ENCODE measurements at places on chromosomes 6 and 20.

GRCh38 chr6:43738267-43738676, 31.7 kb upstream of the VEGFA start:
- no peak for DNase-seq

DNA sequence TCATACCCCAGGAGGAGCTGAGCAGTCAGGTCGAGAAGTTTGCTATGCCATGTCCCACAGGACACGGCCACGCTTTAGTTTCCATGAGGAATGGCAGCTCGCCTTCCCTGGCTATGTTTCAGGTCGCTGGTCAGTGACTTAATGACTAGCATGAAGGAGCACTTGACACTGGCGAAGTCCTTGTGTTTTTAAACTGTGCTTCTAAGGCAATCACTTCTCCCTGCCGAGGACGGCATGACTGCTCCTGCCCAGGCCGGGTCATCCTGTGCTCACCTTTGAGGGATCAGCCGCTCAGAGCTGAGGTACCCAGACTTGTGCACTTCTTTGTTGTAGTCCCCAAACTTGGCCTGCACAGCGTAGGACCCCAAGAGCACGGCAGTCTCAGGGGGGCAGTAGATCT, 34.1 kb downstream of the EZR start:
- DNase-seq, result no peak

DNA sequence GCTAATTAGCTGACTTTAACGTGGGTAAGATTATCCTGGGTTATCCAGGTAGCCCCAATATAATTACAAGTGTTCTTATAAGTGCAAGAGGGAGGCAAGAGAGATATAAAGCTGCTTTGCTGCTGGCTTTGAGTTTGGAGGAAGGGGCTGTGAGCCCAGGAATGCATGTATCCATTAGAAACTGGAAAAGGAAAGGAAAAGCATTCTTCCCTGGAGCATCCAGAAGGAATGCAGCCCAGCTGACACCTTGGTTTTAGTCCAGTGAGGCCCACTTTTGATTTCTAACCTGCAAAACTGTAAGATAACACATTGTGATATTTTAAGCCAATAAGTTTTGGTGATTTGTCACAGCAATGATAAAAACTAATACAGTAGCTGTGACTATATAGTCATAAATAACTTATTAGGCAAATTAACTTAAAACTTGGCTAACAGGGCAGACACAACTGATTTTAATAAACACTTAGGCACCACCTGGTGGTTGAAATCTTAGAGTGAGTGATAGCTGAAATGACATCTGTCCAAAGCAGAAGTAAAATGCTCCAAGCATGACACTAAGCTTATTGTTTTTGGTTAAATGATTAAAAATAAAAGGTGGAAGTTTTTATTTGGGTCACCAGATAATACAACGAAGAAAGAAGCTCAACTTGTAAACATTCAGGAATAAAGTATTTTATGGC, 35.6 kb downstream of the ADGRF4 start:
- DNase-seq, result no peak

DNA sequence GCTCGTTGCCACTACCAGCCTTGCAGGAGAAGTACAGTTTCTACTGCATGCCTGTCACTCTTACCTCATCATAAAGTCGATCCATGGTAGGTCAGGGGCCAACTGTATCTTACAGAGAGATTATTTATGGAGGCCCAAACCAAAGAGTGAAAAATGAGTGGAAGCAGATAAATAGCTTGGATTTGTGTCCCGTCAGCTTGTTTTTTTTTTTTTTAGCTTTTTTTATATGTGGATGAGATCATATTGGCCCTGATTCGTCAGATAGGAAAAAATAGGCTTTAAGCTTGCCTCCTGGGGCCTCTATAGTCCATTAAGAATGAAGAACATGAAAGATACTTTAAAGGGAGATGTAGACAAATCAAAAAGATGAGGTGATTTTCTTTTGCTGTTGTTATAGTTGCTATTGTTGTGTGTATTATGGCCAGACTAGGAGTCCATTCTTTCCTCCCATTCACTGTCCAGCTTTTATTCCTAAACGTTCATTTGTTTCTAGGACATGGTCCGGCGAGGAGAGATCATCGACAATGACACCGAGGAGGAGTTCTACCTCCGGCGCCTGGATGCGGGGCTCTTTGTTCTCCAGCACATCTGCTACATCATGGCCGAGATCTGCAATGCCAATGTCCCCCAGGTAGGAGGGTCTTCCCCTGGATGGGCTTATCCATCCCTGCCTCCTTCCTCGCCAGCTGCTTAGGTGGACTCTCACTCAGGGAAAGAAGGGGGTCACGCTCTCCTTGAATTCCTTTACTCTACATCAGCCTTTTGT, 43.3 kb upstream of the VSTM2L start:
- no peak for DNase-seq

- DNase-seq, result no peak
Observed at GRCh38 chr6:114304304-114304887, 38.4 kb downstream of the HS3ST5 start.

GRCh38 chr6:24195836-24196597, 70.0 kb downstream of the NRSN1 start:
- DNase-seq, result no peak

DNA sequence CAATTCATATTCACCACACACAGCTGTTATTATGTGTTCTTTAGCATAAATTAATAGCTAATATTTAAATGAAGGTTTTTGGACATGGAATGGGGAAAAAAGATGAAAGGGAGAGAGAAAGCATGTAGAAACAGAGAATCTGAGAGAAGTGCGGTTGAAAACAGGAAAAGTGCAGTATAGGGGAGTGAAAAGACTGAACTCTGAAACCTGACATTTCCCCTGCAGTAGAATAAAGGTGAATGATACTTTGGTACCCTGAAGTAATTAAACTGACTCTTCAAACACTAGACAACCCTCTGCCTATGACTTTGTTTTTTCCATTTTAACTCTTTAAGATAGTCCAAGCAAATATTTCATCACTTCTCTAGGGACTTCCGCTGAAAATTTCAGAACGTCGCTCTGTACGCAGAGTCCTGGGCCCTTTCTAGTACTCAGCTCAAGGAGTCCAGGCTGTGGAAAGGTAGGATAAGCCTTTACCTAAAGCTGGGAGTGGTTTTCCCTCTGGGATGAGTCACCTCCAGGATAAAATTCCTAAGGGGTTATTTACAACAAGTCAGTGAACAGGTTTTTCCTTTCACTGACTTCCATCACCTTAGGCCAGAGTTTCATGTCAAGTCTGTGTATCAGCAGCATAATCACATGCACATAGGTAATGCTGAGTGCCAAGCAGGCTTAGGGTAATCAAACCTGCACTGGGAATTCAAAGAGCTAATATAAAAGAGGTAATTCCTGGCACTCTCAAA, 614.5 kb downstream of the PKHD1 start:
- peak; percentile 11 for DNase-seq

- DNase-seq, result no peak
Observed at GRCh38 chr6:46201702-46202101, 30.9 kb upstream of the ENPP5 start.

- no peak for DNase-seq
Observed at GRCh38 chr20:44959638-44960102, 527 bp downstream of the TOMM34 start.

DNA sequence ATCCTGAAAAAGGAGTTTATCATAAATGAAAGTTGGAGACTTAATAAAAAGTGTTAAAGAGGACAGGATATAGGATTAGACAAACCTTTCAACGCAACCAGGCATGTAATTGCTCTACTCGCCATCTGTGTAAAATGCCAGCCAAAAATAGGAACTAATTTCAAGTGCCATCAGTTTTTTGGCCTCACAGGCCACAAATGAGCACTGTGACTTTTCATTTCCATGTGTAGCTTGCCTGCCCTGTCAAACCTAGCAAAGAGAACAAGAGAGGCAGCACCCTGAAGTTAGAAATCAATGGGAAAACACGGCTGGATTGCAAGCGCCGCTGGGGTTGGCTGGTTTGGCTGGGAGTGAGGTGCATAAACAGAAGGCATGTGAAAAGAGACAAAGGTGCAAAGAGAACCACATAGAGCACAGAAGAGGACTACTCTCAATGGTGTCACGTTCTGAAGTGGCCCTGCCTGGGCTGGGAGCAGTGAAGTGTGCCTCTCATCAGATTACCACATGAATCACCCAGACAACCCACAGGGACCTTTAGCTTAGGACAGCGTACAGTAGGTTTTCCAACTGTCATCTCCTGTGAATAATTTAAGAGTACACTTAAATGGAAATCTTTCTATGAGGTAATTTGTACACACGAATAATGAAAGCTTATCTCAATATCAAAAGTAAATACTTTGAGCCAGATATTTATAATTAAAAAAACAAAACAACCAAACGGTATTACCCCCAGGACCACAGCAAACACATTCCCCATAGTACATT, 78.0 kb upstream of the NHSL1 start:
- DNase-seq, result peak; percentile 42

DNA sequence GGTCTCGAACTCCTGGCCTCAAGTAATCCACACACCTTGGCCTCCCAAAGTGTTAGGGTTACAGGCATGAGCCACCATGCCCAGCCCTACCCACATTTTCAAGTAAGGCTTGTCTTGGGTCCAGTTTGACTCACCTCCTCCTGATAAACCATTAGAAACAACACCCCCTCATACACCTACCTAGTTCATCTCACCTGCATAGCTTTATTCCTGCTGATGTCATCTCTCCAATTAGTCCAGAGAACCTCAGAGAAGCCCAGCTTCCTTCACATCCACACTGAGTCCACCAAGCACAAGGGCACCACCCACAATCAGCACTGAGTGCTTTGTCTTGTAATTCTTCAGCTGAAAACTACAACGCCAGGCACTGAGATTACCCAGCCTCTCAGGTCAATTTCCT, 35.3 kb downstream of the KIF16B start:
- DNase-seq, result no peak

- peak; percentile 91 for DNase-seq
Observed at GRCh38 chr6:42104095-42104803, 38.2 kb downstream of the C6orf132 start.

DNA sequence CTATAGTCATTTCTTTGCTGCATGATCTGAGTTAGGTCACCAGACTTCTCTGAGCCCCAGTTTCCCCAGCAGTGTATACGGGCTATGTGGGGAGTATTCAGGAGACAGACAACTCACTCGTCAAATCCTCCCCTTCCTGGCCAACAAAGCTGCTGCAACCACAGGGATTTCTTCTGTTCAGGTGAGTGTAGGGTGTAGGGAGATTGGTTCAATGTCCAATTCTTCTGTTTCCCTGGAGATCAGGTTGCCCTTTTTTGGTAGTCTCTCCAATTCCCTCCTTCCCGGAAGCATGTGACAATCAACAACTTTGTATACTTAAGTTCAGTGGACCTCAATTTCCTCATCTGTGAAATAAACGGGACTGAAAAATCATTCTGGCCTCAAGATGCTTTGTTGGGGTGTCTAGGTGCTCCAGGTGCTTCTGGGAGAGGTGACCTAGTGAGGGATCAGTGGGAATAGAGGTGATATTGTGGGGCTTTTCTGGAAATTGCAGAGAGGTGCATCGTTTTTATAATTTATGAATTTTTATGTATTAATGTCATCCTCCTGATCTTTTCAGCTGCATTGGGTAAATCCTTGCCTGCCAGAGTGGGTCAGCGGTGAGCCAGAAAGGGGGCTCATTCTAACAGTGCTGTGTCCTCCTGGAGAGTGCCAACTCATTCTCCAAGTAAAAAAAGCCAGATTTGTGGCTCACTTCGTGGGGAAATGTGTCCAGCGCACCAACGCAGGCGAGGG, 594 bp upstream of the CDKN1A start:
- no peak for DNase-seq

DNA sequence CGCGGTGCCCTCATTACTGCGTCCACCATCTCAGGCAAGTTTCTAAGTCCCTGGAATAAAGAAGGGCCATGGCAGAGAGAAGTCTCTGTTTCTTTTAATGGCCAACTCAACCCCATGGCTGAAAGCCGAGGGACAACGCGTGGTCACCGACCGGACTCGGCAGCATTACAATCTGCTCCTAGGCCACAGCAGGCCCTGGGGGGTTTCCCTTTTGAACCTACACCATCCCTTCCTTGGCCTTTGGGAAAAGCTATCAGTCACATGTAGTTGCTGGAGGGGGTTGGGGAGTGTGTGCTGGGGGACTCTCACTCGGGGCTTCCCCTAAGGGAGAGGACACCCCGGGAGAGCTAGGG, 11.1 kb upstream of the FAM83C start:
- no peak for DNase-seq

DNA sequence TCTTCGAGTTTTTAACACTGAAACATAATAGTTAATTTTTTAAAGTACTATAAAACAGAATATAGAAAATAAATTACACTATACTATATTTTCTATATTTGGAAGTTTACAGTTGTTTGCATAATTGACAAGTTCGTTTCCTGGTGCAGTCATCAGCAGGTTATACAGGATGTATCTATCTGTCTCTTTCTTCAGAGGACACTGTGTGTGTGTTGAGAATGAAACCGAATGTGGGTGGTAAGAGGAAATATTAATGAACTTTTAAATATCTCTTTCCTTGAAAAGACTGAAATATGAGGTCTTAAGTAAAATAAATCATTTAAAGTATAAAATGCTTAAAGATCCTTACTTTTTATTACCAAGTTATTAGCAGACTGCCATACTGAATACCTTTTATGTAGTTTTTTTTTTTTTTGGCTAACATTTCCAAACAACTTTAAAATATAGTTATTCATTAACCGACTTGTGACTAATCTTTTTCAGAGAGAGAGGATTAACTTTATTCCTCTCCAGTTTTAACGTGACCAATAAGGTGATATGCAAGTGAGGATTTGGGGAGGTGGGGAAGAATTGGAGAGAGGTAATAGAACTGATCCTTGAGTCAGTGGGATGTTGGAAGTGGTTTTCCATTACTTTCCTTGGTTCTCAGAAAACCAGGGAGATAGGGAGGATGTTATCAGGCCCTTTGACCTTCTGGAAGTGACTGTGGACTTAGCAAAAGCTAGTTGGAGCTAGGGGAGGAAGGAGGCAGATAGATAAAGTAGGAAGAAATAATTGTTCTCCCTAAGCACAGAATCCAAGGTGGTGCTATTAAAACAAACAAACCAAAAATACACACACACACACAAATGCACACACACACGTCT, 380.0 kb upstream of the FLRT3 start:
- no peak for DNase-seq

- DNase-seq, result no peak
Observed at GRCh38 chr6:39417440-39417839, 94.9 kb upstream of the KCNK16 start.
